ENCODE measurements at places on chromosomes 6 and 20.

DNA sequence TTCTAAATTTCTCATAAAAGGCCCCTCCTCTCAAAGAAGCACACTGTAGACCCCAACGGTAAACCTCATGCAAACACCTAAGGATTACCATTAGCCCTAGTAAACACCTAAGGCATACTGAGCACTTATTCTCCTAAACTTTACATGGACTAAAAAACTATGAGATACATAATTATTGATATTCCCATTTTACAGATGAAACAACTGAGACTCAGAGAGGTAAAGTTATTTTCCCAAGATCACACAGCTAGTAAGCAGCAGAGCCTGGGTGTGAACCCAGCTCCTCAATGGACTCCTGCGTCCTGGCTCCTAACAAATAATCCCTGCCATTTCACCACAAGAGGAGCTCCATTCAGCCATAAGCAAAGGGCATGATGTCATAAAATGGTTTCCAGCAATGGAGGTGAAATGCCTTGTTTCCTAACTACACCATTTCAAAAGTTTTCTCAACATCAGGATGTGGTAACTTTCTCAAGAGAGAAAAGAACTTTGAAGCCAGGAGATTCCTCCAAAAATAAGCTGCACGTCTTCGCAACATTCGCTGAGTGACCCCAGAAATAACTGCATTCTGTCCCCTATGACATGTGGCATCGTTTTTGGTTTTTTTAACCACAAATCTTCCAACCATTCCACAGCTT, 4.1 kb downstream of the ATP9A start:
- DNase-seq: no peak

- no peak for DNase-seq
Observed at GRCh38 chr6:6131492-6132109, 124.9 kb upstream of the NRN1 start.

GRCh38 chr20:25049261-25050060, 8.5 kb downstream of the ACSS1 start:
- DNase-seq: no peak

DNA sequence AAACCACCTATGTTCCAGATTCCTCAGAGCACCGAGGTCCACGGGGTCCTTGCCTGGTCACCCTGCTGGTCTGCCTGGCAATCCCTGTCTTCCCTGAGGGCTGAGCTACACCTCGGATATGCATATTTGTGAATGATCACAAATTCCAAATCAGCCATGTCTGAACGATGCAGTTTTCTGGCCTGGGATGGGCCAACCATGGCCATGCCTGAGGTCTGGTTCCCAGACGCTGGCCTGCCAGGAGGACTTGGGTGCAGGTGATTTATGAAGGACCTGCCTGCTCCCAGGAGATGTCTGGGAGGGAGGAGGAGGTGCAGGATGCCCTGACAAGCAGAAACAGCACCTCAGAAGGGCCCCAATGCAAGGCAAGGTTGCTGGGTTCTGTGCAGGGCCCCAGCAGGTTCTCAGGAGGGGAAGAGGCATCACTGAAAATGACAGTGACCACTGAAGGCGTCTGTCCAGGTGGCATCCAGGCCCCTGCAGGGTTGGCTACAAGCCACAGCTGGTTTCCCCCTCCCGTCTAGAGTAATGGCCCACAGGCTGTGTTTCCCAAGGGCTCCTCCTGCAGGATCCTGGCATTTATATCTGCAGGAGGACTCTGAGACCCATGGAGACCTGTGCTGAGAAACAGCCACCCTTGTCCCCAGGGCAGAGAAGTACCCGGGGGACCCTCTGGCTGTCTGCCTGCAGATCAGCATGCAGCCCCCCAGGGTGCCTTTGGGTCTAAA, 205.3 kb downstream of the TAF4 start:
- no peak for DNase-seq

- no peak for DNase-seq
Observed at GRCh38 chr6:105452924-105453756, 50.3 kb upstream of the PREP start.

GRCh38 chr20:62165762-62166399, 16.9 kb upstream of the MTG2 start:
- DNase-seq: no peak

GRCh38 chr6:47811443-47811842, 29.6 kb downstream of the OPN5 start:
- no peak for DNase-seq

- no peak for DNase-seq
Observed at GRCh38 chr6:35539223-35539622, 26.5 kb upstream of the TULP1 start.

DNA sequence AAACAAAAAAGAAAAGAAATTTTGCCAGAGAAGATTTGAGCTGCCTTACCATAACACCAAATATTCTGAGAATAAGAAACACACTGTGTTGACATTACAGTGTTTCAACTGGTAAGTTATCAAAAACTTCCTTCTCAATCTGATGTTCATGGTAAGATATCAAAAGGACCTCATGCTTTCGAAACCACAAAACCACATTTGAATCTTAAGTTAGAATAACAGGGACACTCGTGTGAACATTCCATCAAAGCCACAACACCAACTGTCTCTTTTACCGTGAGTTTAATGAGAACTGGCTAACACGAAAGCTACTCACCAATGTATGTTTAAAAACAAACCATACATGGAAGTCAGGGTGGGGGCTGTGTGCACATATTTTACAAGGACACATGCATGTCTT, 73.0 kb upstream of the OPRM1 start:
- DNase-seq: no peak

DNA sequence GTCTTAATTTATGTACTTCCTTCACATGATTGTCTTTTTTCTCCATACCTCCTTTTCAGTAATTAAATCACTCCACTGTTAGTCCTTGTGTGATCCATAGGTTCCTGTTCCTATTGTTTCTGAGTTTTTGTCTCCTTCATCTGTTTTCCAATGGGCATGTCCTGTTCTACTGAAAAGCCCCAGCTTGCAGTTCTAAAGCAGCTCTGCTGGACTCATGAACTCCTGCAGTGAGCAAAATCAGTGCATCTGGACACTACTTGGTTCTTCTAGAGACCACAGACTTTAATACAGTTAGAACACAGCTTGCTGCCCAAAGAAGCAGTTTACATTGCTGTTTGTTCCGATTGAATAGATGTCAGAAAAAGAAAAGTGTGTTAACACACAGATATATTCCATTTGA, 593.3 kb upstream of the HS3ST5 start:
- DNase-seq: no peak

- DNase-seq: no peak
Observed at GRCh38 chr6:8664700-8665099, 229.4 kb upstream of the SLC35B3 start.

DNA sequence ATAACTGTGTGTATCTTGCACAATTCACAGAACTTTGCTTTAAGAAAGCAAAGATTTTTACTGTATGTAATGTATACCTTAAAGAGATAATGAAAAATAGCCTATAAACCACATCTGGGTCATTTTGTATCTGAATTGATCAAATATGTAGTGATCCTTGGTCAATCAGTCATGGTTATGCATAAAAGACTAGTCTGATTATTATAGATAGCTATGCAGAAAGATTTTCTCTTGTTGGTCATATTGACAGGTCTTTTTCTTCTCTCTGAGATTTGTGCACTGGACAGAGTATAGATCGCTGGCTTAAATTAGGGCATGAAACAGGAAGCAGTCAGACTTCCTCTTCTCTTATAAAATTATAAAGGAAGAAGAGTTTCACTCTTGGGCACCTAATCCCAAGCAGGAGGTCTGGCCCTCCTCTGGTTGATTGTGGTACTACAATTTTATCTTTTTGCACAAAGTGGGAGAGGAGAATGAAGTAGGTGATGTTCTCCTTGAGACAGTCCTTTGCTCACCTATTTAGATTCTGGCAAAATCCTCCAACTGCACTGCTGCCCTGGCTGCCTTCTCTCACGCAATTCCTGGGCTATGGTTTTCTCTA, 380.9 kb upstream of the RGS17 start:
- peak; percentile 6 for DNase-seq

DNA sequence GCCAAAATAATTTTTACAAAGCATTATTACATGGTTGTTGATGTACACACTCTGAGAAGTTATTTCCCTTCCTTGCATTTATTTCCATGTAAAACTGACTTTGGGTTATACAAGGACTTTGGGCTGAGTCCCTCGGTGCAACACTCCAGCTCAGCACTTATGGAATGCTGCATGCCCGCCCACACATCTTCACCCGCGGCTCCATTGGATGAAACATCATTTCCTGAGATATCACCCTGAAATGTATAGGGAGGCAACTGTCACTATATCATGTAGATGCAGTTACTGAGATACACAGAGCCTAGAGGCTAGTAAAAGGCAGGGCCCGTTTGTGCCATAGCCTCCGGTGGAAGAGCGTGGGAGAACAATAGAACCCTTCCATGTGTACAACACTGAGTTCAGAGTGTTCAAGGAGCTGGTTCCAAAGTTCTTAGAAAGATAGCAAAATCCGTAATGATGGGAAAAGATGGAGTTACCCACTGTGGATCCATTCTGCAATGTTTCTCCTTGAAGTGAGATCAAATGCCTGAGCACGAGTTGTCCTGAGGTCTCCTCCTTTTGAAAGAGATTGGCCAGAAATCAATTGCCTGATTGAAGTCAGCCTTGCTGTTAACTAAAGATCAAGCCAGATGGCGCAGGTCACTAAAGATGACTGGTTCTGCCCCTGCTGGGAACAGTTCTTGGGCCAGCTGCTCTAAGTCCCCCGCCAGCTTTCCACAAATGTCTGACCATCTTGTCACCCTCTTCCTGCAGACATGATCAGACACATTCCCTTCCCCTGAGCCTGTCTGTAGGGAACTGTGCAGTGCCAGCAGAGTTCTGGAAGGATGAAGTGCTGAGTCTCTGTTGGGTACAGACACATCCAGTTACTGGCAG, 100.9 kb upstream of the IYD start:
- DNase-seq: peak; percentile 46

GRCh38 chr20:54017846-54018245, 52.5 kb downstream of the BCAS1 start:
- no peak for DNase-seq

DNA sequence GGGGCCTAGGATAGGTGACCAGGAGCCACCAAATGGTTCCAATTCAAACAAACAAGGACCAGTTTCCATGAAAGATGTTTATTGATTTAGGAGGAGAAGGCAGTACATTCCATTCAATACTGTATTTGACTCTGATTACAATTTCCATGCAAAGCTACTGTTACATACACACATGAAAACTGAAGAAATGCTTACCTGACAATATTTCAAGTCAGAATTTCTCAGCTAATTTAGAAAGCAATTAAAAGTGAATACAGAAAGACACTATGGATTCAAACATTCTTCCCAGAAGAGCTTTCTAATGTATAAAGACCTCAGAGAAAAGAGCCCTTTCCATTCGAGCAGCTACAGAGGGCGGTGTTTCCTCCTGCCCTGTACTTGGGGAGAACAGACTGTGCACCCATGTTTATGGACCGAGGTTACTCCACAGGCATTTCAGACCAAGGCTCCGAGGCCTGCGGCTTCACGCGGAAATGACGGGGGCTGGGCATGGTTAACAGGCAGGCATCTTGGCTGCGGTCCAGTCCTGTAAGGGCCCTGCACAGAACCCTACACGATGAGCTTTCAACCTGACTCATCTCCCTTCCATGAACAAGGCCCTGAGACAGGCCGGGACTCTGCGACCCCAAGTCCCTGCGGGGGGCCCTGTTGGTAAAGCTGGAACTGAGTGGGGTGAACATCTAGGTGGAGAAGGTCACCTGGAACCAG, 25.7 kb upstream of the TCFL5 start:
- peak; percentile 82 for DNase-seq

- no peak for DNase-seq
Observed at GRCh38 chr20:45345104-45345936, 2.9 kb downstream of the SDC4 start.

DNA sequence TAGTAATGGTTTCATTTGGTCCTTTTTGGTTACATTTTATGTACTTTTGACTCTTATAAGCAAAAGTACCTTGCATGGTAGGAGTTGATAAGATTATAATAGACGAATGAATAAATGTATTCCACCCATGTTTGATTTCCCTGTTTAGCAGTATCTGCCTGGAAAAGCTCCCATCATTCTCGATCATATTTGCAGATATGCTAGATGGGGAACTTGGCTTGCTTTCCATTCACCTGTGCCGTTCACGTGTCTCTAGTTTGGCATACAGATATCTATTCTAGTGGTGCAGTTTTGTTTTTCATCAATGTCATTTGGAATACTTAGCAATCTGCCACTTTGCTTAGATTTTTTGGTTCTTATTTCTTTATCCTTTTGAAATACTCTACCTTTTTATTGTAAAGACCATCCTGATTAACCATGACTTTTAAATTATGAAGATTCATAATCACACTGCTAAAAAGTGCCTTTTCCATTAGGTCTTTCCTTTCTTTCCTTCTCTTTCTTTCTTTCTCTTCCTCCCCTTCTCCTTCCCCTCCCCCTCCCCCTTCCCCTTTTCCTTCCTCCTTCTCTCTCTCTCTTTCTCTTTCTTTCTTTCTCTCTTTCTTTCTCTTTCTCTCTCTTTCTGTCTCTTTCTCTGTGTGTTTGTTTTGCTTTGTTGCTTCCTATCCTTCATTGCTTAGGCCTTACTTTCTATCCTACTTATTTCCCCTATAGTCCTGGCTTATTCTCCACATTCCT, 40.4 kb downstream of the ANKS1A start:
- DNase-seq: no peak

- DNase-seq: no peak
Observed at GRCh38 chr6:135183532-135184440, 2.7 kb downstream of the MYB start.

DNA sequence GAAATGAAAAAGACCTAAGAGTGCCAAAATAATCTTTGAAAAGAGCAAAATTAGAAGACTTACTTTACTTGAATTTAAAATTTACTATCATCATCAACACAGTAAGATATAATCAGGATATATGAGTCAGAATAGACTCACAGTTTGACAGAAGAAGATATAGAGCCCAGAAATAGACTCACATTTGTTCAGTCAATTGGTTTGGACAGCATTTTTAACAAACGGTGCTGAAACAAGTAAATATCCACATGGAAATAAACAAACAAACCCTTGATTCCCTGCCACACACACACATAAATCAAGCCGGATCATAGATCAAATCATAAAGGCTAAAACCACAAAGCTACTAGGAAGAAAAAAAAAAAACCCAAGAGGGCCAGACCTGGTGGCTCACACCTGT, 291.1 kb downstream of the ADGRG6 start:
- no peak for DNase-seq

DNA sequence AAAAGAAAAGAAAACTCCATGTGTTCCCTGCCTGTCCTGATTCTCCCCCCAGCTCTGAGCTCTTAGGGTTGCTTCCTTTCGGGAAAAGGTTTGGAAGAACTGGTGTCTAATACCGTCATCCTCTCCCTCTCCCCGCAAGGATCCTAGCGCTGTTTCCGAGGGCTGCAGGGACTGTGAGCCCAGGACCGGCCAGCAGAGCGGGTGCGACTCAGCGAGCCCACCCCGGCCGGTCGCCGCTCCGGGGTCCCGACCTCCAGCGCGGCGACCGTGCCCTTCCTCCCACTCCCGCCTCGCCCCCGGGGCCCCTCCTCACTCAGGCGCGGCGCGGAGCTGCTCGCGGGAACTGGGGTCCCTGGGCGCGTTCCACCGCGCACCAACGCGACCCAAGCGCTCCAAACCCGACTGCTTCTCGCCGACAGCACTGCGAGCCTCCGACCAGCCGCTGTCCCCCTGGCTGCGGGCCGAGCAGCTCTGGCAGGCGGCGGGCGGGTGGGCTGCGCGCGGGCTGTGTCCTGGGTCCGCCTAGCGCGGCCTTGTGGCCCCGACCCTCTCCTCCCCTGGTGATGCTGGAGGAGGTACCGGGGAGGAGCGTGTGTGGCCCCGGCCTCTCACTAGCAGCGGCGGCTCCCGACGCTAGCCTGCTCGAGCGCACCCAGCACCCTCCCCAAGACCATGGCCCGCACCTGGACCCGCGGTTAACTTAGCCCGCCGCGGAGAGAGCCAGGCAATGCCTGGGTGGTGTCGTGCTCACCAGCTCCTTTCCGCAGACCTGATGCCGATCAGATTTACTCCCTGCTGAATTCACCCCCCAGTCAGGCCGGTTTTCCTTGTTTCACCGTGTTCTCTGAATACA, at the start of gene PLA2G7:
Gene PLA2G7, minus strand, starts transcription at position 509 of the 853 bp plus-strand sequence. CDS start 12,484 bp downstream, outside the sequence.
- no peak for DNase-seq

Data from AG04450 (cell line).